Effector memory CD4-positive, alpha-beta T cell (primary cell): ENCODE measurements at places on chromosomes 4 and X.
A peak's percentile ranks its signal among the peaks of the same experiment; 100 is the strongest.

DNA sequence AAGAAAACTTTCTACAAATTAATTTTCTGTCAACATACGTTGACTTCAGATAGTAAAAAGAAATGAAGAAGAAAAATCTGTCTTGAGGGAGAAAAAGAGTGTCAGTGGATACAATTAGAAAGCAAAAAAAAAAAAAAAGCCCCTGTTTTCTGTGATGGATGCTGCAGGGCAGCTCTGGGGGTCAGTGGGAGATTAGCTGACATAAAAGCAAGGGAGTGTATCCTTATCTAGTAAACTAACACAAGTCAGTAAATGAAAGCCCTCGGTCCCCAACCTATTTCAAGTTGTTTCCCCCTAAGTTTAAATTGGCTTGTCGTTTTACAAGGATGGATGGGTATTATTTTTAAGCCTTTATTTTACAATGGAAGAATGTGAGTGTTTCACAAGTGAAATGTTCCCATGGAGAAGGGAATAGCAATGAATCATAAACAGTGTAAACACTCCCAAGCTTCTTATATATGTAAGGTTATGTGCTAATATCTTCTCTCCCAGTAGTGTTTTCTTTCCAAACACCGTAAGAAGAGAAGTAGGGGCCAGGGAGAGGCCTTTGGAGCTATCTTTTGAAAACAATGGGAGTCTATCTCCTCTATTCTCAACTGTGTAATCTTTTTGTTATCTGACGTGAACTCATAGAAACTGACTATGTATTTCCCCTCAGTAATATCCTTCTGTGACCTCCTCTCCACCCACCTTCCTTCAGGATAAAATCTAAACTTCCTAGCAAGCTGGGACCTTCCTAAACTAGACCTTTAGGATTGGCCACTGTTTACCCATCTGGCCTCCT is 347.7 kb downstream of the FBXO8 start:
- DNase-seq, result no peak

- DNase-seq, result no peak
Measured at GRCh38 chr4:122968227-122968812, 45.9 kb upstream of the NUDT6 start.

DNA sequence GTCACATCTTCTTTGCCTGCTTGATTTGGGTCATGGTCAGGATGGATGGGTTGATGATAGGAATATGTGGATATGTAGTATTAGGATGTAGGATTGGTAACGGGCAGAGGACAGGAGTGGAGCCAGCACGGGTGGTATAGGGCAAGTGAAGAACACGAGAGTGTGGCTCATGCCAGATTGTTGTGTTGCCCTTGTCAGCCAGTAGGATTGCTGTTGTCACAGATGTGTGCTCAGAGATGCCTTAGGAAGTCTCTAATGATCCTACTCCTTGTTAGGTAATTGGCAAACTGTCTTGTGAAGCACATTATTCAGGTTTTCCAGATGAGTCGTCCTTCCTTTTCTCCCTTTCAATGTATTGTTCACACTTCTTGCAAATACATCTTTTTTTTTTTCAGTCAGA is 5.5 kb downstream of the ATP10D start:
- DNase-seq, result peak; percentile 1

GRCh38 chr4:123120473-123120872 is 198.1 kb upstream of the NUDT6 start:
- no peak for DNase-seq

DNA sequence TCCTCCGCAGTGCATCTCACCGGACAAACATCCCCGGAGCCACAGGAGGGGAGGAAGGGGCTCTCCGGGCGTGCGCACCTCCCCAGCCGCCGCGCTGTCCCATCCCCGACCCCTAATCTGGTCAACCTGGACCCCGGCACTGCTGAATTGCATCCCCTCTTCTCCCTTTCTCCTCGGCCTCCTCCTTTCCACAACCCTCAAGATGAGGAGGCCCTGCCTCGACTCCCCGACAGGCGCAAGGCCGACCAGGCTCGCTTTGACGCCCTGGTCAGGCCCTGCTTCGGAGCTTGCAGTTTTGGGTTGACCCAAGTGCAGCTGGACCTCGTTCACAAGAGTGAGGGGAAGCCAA is 2.3 kb downstream of the PDGFRA start:
- no peak for DNase-seq

DNA sequence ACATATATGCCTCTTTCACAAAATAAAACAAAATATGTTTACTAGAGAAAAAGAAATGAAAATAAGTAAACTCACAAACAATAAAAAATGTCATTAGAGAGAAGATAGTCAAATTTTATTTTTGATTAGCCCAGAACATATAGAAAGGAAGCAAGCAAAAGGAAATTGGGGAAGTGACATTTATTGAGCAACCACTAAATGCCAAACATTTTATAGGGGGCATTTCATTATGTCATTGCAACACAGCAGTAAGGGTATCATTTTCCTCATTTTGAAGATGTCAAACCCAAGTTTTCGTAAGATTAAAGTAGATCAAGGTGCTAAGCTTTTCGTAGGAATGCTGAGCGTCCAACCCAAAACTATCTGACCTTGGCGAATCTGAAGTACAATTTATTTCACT is 1331.5 kb upstream of the PABPC4L start:
- DNase-seq, result no peak

- peak; percentile 33 for DNase-seq
Measured at GRCh38 chrX:19739683-19740082, 147.7 kb downstream of the SH3KBP1 start.

DNA sequence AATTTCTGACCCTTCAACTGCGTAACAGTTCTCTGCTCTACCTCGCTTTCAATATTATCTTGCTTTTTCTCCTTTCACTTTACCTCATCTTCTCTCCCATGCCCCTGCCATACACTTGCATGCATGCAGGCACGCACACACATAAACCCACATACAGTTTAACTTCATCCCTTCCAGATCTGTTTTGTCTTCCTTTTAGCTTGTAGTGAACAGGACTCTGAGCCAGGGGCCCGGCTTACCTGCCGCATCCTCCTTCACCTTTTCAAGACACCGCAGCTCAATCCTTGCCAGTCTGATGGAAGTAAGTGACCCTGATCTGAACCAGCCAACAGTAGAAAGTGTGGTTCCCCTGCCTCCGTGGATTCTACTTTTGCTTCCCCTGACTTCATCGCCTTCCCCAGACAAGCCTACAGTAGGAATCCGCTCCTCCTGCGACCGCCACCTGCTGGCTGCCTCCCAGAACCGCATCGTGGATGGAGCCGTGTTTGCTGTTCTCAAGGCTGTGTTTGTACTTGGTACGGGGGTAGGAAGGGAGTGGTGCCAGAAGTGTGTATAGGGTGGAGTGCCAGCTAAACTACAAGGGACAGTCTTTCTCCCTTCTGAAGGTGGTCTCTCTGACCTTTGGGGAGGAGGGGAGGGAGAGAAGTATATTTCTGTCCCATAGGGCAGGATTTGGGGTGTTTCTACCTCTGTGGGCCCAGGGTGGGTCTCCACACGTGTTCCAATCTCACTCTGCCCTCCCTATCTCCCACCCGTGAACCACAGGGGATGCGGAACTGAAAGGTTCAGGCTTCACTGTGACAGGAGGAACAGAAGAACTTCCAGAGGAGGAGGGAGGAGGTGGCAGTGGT is 10.7 kb downstream of the MED12 start:
- DNase-seq, result peak; percentile 62

GRCh38 chrX:17030092-17030491 is 83.6 kb downstream of the REPS2 start:
- no peak for DNase-seq

DNA sequence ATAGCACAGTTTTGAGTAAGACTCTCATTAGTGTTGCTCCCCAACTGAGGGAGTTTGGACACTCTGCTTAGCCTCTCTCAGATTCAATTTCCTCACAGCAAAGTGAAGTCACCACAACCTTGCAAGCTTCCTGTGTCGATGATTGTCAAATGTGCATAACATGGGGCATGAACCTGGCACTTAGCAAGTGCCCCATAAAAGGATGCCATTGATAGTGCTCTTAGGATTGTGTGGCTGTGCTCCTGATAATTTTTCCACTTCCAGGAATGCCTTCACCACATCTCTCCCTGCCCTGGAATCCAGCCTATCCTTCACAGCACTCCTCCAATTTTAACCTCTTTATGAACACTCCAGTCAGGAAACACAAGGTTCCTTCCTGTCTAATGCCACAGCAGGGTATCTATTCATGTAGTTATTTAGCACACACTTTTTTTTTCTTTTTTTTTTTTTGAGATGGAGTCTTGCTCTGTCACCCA is 309.4 kb downstream of the PPP3CA start:
- DNase-seq, result no peak

DNA sequence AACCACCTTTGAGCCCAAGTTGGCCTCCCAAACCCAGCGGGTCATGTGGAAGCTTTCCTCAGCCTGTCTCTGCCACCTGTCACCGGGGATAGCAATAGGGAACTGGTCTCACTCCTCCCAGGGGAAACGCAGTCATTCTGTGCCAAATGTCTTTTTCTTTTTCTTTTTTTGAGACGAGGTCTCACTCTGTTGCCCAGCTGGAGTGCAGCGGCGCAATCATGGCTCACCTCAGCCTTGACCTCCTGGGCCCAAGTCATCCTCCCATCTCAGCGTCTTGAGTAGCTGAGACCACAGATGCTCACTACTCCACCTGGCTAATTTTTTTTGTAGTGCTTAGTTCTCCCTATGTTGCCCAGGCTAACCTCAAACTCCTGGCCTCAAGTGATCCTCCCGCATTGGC is 40.3 kb downstream of the MED28 start:
- DNase-seq, result no peak

- peak; percentile 12 for DNase-seq
Measured at GRCh38 chr4:81470456-81471297, 1.0 kb downstream of the RASGEF1B start.

DNA sequence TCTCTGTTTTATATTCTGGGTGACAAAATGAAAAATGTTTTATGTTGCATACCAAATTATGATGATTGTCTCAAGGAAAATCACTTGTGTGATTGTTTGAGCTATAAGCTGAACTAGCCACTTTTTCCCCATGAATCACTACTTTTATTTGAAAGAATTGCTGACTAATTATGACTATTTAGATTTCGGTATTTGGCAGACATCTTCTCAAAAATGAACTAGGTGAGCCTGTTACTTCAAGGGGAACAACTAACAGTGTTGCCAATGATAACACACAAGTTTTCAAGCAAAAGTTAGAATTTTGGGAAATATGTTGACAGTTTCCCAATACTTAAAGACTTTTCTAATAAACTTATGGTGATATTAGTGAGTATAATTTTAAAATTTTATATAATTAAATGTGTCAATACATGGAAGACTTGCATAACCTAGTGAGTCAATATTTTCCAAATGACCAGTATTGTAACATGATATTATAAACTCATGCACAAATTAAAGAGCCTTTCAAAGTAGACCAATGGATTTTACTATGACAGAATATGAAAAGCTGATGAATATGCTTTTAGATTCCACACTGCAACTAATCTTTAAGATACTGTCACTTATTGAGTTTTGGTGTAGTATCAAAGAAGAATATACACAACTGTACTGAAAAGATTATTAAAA is 187.7 kb upstream of the GATB start:
- no peak for DNase-seq

- no peak for DNase-seq
Measured at GRCh38 chr4:148215202-148215601, 227.0 kb downstream of the NR3C2 start.
